Stimulated activated CD4-positive, alpha-beta T cell treated with anti-CD3 and anti-CD28 coated beads, Interleukin-1b, Interleukin-23, amount 100 ng/mL, for 48 hours (primary cell): ENCODE measurements at places on chromosomes 16 and 17.

DNA sequence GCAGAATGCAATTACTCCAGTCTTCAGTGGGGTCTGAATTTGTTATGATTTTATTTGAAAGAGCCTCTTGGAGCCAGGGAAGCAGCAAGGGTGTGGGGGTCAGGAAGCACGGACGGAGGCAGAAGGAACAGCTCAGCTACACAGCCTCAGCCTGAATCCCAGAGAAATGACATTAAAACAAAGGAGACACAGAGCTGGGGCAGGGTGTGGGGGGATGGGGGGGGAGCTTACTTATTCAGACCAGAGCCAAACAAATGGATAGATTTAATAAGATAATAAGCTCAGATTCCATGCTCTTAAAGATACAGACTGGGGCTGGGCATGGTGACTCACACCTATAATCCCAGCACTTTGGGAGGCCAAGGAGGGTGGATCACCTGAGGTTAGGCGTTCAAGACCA is 195.3 kb downstream of the ZNF423 start:
- no peak for DNase-seq

GRCh38 chr16:2842340-2843000 is 12.4 kb downstream of the ZG16B start:
- DNase-seq = peak; percentile 91

- no peak for DNase-seq
Measured at GRCh38 chr16:2027024-2028010, 615 bp downstream of the NHERF2 start.

DNA sequence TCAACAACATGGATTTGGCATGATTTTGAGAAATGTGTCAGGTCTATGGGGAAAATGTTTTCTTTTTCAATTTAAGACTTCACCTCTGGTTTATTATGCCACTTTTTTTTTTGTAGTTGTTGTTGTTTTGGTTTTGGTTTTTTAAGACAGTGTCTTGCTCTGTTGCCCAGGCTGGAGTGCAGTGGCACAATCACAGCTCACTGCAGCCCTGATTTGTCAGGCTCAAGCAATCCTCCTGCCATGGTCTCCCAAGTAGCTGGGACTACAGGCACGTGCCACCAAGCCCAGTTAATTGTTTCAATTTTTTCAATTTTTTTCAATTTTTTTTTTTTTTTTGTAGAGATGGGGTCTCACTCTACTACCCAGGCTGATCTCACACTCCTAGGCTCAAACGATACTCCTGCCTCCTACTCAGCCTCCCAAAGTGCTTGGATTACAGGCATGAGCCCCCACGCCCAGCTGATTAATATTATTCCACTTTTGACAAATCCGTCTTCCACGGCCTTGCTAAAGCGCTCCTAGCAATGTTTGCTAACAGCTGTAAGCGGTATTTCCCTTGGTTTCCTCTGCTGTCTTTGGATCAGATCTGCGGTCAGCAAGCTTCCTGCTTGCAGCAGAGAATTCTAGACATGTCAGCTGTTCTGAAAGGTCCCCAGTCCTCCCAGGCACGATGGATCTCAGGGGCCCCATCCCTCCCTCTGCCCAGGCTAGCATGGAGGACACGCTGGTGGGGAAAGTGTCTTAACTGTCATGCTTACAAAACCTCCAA is 7.0 kb upstream of the MILR1 start:
- DNase-seq = no peak

DNA sequence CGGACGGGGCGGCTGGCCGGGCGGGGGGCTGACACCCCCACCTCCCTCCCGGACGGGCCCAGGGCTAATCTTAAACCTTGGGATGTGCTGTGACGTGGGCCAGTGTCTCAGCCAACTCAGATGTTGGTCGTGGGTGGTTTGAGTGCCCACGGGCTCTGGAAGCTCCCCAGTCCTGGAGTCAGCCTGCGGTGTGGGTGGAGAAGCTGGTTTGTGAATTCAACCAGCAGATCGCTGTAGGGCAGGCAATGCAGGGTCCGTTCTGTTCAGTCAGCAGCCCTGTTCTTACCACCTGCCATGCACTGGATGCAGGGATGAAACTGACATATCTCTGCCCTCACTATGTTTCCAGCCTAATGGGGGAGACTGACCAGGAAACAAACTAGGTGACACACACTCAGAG is 8.0 kb upstream of the ZNF500 start:
- DNase-seq = no peak

DNA sequence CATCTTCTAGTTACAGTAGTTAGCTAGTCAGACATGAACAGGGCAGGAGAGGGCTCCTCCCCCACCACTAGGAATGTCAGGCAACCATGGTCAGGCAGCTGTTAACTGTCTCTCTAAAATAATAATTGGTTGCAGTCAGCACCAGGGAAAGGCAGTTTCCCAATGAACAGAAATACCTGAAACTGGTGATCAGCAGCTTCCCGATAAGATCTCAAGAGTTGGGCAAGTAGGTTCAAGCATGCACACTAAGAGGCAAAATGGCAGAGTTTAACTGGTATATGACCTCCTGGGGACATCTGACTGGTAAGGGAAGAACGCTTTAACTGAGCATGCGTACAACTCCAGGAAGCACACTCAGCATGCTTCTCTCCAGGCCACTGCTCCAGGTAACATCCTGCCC is 12.6 kb upstream of the XYLT1 start:
- no peak for DNase-seq

DNA sequence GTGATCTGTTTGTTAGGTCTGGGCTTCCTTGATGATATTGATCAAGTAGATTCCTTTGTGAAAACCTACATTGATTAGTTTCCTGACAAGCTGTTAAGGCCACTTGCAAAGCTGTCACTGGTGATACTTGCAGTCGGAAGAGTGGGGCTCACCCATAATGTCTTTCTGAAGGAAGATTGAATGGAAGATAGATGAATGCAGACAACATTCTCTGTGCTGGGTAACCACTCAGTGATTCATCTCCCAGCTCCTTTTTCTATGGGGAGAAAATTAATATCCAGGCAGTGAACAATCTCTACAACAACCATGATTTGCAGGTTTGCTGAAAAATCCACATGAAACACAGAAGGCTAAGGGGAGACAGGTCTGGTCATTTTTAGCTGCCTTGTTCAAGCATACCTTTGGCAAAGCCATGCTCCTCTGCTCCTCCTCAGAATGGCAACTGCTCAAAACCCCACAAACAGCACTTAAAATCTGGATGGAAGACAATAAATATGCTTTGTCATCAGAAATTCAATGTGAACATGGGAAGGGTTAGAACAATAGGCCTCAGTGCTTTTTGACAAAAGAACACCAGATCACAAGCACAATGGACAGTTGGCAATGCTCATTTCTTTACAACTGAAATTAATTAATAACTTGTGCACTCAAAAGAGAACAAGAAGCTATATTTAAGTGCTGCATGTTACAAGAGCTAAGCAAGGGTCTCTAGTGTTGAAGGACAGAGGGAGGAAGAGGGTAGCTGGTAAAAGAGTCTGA is 495.4 kb downstream of the TOX3 start:
- no peak for DNase-seq

DNA sequence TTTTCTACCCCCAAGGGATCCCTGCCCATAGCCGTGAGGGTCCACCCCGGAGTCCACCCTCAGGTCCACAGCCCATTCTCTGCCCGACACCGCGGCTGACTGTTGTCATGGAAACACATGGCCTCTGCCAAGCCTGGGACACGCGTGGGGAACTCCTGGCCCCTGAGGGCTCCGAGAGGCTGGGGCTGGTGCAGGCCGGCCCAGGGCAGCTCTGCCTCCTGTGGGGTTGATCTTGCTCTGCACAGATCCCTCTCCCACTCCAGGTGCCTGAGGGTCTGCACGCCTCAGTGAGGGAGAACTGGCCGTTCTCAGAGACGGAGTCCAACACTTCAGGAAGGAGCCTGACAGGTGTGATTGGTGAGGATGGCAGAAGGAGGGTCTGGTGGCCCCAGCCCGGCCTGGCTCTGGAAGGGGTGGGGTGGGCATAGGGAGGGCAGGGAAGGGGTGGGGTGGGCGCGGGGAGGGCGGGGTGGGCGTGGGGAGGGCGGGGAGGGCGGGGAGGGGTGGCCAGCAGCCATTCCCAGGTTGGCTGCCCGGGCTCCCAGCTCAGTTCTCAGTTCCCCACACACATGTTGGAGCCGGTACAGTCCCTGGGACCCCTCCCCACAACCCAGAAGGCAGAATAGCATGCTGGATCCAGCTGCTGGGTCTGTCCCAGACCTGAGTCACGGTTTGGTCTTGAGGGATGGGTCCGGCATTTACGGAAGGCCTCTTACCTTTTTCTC is 6.4 kb downstream of the MRPL28 start:
- no peak for DNase-seq

DNA sequence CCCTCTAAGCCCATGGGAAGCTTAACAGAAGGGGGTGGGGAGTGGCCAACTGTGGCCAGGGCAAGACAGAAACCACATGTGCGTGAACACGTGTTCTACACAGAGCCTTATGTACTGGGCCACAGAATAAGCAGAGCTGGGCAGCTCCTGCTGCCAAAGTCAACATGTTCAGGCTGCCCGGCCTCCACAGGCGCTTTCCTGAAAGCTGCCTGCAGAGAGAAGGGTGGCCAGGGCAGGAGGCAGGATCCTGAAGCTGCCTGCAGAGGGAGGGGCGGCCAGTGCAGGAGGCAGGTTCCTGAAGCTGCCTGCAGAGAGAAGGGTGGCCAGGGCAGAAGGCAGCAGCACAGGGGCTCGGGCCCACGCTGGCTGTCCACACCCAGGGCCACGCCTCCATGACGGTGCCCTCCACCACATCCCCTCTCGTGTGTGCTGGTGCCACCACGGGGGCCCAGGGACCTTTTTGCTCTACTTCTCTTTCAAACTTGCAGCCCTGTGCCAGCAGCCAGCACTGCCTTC is 79.5 kb downstream of the ANKRD11 start:
- no peak for DNase-seq

- DNase-seq = no peak
Measured at GRCh38 chr17:19284005-19284959, 47.1 kb downstream of the EPN2 start.

DNA sequence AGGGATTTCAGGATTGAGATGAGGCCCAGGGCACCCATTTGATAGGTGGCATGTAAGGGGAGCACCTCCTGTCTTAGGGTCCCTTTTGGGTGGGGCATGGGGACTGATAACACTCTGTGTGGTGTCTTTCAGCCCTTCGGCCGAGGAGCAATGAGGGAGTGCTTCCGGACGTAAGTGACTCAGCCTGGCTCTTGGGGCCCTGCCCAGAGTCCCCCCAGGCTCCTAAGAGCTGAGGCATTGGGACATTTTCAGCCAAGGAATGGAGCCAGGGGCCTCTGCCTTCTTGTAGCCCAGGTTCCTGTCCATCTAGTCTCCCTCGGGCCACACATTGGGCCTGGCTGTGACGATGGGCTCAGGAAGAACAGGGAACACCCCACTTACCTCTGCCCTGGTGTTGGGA is 44.4 kb downstream of the EEF2K start:
- DNase-seq = no peak

DNA sequence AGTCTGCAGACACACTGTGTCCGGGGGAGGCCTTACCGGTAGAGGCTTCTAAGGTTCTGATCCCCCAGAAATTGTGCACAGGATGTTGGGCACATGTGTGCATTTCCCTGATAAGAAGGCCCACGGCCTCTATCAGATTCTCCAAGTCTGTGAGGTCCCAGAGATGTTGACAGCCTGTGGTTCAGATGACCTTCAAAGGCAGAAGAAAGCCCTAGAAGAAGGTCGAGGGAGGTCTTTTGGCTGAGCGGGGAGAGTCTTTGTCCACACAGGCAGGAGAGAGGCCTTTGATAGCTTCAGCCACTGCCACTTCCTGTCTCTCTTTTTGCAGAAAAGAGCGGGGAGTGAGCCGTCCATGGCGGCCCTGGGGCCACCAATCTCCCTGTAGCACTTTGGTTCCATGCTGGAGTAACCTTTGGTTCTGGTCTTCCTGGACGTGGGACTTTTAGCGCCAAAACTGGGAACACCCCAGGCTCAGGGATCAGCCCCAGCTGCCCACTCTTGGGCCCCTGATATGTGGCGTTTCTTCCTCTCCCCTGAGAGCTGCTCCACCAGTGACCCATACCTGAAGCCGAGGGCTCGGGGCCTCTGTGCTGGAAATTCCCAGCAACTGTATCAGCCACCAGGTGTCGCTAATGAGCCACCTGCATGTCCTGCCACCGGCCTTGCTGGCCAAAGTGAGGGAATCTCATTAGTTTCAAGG is 28.1 kb upstream of the LGALS9 start:
- DNase-seq = peak; percentile 63

DNA sequence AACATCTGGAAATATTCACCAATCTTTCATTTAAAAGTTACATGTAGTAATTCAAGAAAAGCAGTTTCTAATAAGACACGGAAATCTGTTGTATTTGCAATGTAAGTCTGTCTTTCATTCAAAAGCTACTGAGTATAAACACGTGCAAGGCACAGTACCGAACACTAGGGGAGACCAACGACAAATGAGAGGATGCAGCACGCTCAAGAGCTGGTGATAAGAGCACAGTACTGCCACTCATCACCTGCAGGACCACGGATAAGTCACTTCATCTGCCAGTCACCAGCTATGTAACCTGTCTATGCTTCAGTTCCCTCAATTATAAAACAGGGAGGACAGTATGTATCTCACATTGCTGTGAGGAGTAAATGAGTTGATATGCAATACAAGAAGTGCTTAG is 67.1 kb downstream of the CLEC18A start:
- peak; percentile 37 for DNase-seq

- DNase-seq = peak; percentile 41
Measured at GRCh38 chr16:84357191-84357651, 11.1 kb upstream of the ATP2C2 start.

DNA sequence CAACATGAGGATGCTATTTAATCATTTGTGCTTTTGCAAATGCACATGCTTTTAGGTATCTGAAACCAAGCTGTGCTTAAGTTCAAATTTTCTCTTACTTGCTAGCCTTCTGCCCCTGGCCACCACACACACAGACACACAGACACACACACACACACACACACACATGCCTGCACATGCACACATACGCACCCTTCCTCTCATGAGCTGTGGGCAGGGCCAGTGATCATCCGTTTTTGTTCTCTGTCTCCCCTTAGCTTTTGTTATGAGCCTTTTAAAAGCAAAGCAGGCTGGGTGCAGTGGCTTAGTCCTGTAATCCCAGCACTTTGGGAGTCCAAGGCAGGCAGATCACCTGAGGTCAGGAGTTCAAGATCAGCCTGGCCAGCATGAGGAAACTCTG is 34.2 kb downstream of the CD300LF start:
- no peak for DNase-seq

DNA sequence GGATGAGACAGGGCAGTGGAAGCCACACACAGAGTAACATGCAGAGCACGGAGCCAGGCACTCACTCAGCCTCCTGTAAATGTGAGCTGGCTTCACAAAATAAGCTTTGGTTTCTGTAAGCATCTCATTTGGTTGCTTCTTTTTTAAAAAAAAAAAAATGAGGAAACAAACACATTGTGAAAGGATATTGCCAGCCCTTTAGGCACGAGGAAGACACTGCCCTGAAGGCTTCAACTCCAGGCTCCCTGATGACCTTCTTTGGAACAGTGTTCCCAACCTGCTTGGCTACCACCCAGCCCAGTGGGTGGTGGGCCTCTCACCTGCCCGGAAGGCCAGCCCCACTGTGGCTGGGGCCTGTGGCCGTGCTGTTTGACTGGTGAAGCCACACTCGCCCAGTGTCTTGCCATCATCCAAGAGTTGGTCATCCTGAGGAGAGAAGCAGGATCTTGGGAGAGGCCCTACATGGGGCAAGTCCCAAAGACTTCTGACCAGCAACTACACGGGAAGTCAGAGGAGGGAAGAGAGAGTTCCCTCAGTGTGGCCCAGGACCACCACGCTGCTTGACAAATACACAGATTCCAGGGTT is 1.9 kb downstream of the ELOB start:
- DNase-seq = no peak
